MM.1S (cell line): ENCODE measurements at places on chromosomes 12 and 14.
A peak's percentile ranks its signal among the peaks of the same experiment; 100 is the strongest.

DNA sequence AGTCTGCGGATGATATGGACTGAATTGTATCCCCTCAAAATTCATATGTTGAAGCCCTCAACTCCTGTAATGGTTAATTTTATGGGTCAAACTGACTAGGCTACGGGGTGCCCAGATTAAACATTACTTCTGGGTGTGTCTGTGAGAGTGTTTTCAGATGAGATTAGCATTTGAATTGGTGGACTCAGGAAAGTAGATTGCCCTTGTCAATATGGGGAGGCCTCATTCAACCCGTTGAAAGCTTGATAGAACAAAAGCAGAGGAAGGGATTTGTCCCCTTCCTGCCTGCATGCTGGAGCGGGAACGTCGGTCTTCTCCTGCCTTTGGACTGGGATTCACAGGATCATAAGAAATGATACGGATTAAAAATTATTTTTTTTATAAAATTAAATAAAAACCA is 84.5 kb downstream of the BBS10 start:
- DNase-seq, result no peak

DNA sequence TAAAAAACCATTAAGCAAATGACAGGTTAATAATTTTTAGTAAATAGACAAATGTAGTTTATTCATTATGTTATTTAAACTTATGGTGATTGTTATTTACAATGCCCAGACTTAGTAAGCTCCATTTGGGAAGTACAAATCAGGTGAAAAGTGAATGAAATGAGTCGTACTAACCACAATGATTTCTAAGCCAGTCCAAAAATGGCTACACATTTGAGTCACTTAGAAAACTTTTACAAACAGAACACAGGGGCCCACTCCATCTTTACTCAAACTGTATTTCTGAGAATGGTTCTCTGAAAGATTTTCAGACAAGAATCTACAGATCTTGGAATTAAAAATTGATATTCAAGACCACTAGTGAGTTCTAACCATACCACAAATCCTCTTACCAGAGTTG is 653.3 kb upstream of the MIS18BP1 start:
- DNase-seq, result no peak

DNA sequence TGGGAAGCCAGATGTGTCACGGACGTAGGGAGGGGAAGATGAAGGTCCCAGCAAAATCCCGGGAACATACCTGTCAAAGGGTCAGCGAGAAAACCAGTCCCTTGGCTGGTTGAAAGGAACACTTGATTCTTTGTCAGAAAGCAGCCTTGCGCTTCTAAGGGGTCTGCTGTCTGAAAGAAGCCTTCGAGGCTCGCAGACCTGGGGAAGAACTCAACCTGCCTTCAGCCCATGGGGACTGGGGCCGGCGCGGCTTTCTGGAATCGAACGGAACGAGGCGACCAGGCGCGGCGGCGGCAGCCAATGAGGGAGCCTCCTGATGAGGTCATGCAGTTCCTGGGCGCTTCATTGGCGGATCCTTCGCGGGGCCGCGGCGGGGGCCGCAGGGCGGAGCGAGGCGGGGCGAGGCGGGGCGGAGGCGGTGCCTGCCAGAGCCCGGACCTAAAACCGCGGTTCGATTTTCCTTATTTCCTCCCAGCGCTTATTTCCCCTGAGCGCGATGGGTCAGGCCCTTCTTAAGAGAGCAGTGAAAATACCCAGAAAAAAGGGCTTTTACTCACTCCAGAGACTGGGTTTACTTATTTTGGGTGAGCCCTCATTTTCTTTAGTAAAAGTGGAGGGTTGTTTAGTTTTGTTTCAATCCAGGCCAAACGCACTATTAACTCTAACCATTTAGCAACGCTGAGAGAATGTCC is 11.8 kb upstream of the TTC7B start:
- peak; percentile 84 for DNase-seq

DNA sequence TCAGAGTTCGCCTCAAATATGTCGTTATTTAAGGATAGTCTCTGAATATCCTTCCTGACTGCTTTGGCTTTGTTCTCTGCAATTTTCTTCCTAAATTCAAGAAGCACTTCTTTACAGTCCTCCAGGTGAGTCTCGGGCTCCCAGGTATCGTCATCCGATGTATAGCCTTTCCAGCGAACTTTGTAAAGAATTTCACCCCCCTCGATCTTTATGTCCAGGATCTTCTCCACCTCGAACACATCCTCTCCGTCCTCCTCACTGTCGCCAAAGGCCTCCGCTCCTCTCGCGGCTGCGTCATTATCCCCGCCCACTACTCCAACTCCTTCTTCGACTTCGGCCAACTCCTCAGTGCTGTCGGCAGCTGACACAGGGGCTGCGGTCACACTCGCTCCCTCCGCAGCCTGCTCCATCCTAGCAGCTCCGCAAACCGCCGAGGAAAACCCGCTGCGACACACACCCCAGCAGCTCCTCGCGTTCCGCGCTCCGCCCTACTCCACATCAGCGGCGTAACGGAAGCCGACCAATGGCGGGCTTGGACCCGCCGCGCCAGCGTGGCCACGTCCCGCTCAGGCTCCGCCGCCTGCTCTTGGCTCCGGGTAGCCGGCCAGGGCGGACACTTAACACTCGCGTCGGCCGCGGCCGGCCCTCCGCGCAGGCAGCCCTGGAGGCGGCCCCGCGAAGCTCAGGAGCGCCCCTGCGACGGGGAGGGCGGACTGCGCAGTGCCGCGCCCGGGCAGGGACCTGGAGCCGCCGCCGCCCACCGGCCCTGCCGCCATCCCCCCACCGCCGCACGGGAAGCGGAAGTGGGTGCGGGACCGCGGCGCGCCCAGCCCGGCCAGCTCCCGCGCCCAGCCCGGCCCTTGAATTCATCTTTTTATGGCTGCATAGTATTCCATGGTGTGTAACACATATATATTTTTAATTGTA is 4.1 kb downstream of the CD163L1 start:
- no peak for DNase-seq

- no peak for DNase-seq
Observed at GRCh38 chr12:58310809-58311622, 369.6 kb downstream of the ATP23 start.

GRCh38 chr12:117294189-117294603 is 67.2 kb downstream of the NOS1 start:
- no peak for DNase-seq

GRCh38 chr14:32303865-32304264 is 25.2 kb upstream of the AKAP6 start:
- DNase-seq, result no peak

GRCh38 chr12:52735816-52736632 is 32.7 kb upstream of the KRT77 start:
- no peak for DNase-seq

DNA sequence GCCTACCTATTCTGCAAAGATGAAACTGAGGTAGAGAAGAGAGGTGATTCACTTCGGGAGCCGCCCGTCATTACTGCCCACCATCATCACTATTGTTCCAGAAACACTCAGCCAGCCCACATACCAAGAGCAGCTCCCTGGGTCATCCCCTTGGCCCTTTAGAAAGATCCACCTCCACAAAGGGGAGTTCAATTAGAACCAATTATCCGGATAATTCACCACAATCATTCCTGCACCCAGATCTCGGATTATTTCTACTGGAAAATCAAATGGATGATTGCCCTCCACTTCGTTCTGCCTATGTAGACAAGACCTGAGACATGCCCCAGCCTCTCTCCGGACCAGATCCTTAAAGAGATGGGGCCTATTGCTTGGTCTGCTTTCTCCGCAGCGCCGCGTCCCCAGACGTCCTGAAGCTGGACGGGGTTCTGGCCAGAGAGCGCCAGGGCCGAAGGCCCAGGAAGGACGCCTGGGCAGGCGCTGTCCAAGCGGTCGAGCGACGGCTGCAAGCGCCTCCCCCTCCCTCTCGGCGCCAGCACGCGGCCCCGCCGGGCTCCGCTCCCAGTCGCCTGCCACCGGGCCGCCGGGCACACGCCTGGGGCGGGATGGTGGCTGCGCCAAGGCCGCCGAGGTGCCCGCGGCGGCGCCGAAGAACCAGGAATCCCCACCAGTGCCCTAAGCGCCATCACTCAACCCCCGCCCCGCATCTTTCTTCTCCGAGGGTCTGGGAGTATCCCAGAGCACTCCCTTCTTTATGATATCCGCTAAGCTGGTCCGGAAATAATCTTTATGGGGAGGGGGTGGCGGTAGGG is 1.3 kb upstream of the ASCL1 start:
- DNase-seq, result no peak

DNA sequence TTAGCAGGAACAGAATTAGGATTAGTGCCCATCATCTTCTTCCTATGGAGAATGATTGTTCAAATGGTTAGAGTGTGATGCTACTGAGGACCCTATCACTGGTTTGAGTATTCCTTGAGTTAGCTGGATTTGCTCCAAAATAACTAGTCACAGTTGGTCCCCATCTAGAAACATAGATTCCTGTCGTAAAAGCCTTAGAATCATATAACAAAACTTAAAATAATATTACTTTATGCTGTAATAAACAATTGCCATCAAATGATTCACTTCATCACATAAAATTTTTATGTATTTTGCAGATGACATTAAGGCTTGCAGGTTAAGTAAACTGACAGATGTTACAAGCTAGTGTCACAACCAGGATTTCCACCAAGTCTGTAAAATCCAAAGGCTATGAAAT is 209.8 kb downstream of the CCER1 start:
- DNase-seq, result no peak

- DNase-seq, result no peak
Observed at GRCh38 chr14:68451696-68452373, 341.0 kb downstream of the ZFP36L1 start.

DNA sequence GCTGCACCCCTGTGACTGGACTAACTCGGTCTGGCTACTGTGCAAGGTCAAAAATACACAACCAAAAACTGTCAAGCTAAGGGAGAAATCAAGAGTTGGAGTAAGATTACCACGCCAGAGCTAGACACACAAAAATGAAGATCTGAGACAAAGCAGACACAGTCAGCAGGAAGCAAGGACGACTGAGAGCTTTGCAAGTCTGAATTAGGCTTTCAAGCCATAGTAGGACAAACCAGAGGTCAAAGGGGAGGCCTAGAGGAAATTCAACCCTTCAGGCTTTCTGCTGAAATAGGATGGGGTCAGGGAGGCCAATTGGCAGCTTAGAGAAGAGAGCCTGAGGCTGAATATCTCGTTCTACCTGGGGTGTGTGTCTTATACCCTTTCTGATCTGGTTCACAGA is 117.3 kb downstream of the LLPH start:
- DNase-seq, result no peak

DNA sequence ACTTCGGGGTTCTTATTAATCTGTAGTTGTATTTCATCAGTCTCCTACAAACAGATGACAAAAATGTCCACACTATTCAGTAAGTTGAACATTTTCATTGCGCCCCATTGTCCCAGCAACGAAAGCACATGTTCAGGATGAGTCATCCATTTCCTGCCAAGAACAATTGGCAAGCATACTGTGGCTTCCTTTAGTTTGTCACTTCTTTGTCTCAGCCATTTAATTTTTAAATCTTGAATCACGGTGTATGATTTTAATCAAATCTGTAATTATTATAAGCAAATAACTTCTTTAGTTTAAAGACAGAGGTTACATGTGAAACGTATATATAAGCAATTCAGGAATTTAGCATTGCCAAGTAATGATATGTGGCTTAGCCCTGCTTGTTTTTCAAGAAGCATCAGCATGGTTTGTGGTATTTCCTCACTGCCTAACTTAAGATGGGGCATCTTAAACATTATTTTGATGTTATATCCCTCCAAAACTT is 211.3 kb upstream of the KRR1 start:
- DNase-seq, result peak; percentile 61

DNA sequence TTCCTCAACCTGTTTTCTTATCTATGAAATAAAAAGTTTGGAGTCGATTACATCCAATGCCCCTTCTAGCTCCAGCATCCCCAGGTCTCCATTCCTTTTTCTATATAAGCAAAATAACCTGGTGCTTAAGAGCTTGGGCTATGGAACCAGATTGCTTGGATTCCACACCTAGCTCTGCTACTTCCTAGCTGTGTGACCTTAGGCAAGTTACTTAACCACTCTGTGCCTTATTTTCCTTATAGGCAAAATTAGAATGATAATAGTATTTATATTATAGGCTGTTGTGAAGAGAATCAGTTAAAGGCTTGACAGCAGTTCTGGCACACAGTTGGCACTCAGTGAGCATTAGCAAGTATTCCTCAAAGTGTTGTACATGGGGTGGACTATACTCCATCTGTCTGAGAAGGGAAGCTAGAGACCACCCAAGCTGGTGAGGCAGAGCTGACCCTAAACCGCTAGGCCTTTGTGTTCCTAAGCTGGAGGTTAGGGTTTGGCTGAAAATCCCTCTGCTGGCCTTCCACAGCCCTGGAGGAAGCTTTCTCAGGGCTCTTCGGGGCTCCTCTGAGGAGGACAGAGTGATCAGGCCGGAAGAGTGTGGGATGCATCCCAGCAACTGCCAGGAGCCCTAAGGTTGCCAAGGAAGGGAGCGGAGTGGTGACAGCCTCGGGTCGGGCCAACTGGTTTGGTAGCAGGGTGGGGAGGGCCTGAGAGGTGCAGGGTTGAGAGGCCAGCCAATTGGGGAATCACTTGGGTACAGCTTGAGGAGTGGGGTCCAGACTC is 6.0 kb upstream of the KRT4 start:
- no peak for DNase-seq

- DNase-seq, result no peak
Observed at GRCh38 chr12:46406352-46407027, 33.9 kb upstream of the SLC38A2 start.

DNA sequence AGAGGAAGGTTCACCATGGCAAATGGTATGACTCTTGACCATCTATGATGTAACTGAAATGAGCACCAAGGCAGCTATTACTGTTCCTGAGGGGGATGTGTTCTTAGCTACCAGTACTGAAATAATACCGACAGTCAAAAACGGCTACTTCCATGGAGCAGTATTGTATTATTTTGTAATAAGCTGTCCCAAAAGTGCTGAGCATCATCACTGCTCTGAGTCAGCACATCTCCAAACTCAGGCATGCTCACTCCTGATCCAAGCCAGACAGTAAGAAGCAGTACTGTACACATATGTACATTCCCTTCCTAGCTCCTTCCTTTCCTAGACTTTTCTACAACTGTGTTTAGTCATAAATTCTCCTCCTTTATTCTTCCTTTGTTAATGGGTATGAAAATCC is 8.6 kb downstream of the VTI1B start:
- DNase-seq, result no peak

GRCh38 chr12:15808652-15809051 is 19.5 kb upstream of the EPS8 start:
- DNase-seq, result no peak

GRCh38 chr12:102527171-102527720 is 46.9 kb upstream of the IGF1 start:
- DNase-seq, result no peak

GRCh38 chr14:48417715-48418500 is 742.5 kb upstream of the MDGA2 start:
- DNase-seq, result no peak

- DNase-seq, result no peak
Observed at GRCh38 chr14:65224799-65225198, 122.5 kb upstream of the MAX start.

- DNase-seq, result no peak
Observed at GRCh38 chr12:65811968-65812700, 12.1 kb upstream of the HMGA2 start.

DNA sequence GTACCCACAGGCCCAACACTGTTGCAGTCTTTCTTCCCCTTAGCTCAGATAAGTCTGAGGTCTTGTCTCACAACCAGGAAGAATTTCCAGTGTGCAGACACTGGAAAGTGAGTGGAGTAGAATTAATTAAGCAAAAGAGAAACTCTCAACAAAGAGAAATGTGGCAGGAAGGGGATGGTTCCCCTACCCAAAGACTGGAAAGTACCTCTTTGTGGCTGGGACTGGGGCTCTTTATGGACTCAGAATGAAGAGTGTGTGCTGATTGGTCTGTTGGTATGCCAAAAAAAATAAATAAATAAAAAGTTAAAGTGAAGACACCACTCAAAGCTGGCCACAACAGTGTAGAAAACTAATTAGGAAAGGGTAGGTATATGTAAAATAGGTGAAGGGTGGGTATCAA is 26.4 kb downstream of the GLIPR1L1 start:
- DNase-seq, result peak; percentile 54
